H9 (cell line): ENCODE measurements at places on chromosomes 7 and 10.
A peak's percentile ranks its signal among the peaks of the same experiment; 100 is the strongest.

DNA sequence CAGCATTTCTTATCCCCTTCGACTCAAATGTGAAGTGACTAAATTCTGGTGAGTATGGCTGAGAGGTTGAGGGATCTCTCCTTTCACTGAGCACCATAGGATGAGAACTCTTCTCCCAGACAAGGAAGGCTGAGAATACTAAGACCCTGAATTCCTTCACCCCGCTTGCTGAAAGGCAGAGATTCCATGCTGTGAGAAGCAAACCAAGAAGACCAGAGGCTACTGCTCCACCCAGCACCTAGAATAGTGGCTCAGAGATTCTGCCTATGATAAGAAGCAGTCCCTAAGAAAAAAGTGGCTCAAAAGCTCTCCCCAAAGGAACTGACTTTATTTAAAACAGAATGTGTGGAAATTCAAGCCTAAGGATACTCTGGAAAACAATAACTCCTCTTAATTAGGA, 26.7 kb upstream of the WNT2 start:
- no peak for DNase-seq

GRCh38 chr7:28258240-28258639, 77.6 kb upstream of the JAZF1 start:
- no peak for DNase-seq

- no peak for DNase-seq
These were observed 108.6 kb downstream of the ADARB2 start for GRCh38 chr10:1628757-1629156.

GRCh38 chr7:6551016-6551511, at the start of gene GRID2IP:
Gene GRID2IP (minus strand): TSS chr7:6551461. CDS start chr7:6551436, 25 bp downstream.
- peak; percentile 62 for DNase-seq

- DNase-seq: no peak
These were observed 10.6 kb downstream of the CABCOCO1 start for GRCh38 chr10:61673360-61673759.

DNA sequence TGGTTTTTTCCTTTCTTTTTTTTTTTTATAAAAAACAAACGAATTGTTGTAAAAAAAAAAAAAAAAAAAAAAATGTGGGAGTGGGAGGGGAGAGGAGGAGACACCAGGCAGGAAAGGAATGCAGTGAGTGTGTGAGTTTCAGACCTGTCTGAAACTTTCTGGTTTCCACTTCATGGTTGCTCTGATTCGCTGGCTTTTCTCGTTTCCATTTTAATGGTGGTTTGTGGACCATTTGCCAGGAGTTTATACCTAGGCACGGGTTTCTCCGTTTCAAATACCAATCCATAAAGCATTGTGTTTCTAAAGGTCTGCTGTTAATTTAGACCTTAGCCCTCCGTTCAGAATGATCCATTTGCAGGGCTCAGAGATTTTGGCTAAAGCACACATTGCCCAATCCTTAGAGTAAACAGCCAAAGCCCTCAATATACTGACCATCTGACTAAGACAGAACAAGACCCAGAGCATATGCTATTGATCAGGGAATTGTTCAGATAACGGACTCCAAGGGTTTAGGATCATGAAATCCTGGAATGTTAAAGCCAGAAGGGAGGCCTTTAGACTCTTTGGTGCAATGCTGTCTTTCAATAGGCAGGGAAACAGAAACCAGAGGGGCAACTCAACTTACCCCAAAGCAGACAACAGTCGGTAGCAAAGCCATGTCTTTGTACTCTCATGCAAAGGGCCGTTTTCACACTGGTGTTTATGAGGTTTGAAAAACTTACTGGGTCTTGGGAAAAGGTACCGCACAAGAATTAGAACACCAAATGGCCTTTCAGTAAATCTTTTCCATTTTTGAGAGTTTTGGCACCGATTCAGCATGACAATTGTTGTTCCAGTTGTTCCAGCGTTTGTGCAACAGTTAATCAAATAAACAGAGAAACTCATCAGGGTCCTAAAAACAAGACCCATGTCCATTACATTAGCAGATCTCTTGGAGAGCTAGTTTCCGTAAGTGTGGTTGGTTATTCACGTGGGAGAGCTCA, 94.3 kb upstream of the AGBL3 start:
- DNase-seq: no peak

DNA sequence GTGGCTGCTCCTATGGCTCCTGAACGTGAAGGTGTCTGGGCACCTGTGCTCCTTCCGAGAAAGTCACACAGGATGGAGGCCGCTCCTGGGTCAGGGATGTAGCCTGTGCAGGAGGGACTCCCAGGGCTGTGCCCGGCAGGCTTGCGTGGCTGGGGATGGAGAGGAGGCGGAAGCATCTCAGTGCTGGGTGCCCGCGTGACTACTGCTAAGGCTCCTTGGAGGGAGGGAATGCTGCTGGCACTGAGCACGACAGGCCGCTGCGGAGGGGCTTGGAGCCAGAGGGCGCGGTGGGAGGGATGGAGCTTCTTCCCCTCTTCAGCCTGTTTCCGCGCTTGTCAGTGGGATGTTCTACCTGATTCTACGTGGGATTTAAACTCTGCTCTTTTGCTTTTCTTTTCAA, 35.0 kb downstream of the ADCY1 start:
- no peak for DNase-seq

DNA sequence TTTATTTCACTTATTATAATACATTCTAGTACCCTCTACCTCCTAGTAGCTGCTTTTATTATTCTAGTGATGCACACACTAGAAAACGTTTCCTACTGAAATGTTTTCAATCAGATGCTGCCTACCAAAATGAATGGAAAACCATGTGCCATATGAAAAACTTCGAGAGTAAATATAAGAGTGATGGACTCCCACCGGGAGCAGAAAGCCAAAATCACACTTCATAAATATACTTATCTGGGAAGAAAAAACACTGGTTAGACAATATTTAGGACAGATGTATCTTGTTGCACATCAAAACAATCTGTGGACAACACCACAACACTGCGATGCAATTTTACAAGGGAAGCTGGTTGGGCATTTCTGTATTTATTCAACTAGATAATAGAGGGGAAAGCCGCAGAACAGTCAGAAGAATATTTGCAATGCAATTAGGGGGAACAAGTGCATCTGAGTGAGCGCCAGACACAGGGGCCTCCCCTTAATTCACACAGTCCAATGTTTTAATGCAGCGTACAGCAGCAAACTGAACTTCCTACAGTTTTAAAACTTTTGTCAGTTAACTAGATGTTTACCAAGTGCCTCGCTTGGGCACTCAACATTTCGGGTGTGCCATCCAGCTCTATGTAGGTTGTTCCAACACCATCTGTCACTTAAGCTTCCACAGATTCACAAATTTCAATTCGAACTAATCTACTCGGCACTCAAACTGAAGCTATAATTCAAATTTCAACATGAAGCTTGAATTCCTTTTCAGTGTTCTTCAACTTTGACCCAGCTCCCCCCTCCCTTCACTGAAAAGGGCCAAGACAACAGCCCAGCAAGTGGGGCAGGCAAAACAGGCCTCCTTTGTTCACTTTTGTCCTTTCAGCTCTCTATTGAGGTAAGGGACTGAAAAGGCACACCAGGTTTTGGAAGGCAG, 7.4 kb downstream of the NRCAM start:
- DNase-seq: no peak

- no peak for DNase-seq
These were observed 22.6 kb upstream of the PDIA4 start for GRCh38 chr7:149050941-149051340.

- DNase-seq: no peak
These were observed 70.4 kb upstream of the MDFIC start for GRCh38 chr7:114851406-114852061.

DNA sequence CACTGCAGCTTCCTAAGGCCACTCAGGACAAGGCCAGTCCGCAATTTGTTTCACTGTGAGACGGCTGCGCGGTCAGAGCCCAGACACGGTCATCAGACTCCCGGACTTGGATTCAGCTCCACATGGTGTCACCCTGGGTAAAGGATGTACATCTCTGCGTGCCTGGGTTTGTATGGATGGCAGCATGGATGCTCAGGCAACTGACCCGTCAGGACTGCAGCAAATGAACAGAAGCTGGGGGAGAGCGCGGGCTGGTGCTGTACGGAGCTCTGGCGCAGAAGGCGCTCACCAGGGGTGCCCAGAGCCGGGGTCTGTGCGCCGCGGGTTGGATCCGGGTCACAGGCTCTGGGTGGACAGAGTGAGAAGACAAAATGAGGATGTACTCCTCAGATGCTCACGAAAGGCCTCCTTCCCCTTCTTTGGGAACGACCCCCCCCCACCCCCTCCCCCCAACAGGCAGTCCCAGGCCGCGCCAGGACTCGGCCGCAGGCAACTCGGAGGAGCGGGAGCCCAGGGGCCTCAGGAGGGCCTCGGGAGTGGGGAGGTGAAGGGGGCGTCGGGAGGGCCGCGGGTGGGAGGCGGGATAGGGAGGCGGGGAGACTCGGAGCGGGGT, 92.4 kb downstream of the CXCL12 start:
- no peak for DNase-seq

- DNase-seq: no peak
These were observed 6.5 kb downstream of the ARPC1B start for GRCh38 chr7:99380823-99381663.

GRCh38 chr7:103989200-103989784, at the start of gene RELN:
Gene RELN (minus strand): TSS chr7:103989658. CDS start chr7:103989356, 302 bp downstream.
- peak; percentile 48 for DNase-seq

- DNase-seq: no peak
These were observed 4.0 kb downstream of the HDAC9 start for GRCh38 chr7:18499407-18500177.

- DNase-seq: peak; percentile 39
These were observed 36.6 kb upstream of the LRRC18 start for GRCh38 chr10:48976196-48976595.
